ENCODE measurements at places on chromosomes 16 and 17.
A peak's percentile ranks its signal among the peaks of the same experiment; 100 is the strongest.

- no peak for DNase-seq
Measured at GRCh38 chr16:4175849-4176248, 59.6 kb upstream of the ADCY9 start.

- no peak for DNase-seq
Measured at GRCh38 chr17:56186222-56186786, 33.0 kb downstream of the ANKFN1 start.

GRCh38 chr17:64205804-64206203 lies 57.3 kb downstream of the TEX2 start:
- DNase-seq = no peak

GRCh38 chr17:5122586-5123342 lies 6.9 kb downstream of the USP6 start:
- DNase-seq = peak; percentile 69

- no peak for DNase-seq
Measured at GRCh38 chr16:66434619-66435430, 7.7 kb downstream of the BEAN1 start.

GRCh38 chr17:67411397-67411796 lies 34.3 kb downstream of the PITPNC1 start:
- DNase-seq = no peak

- DNase-seq = no peak
Measured at GRCh38 chr16:81443688-81444447, 740 bp upstream of the CMIP start.

GRCh38 chr16:56835320-56835719 lies 29.7 kb upstream of the SLC12A3 start:
- DNase-seq = no peak

GRCh38 chr17:79923974-79924638 lies 84.9 kb upstream of the CBX4 start:
- DNase-seq = peak; percentile 82

DNA sequence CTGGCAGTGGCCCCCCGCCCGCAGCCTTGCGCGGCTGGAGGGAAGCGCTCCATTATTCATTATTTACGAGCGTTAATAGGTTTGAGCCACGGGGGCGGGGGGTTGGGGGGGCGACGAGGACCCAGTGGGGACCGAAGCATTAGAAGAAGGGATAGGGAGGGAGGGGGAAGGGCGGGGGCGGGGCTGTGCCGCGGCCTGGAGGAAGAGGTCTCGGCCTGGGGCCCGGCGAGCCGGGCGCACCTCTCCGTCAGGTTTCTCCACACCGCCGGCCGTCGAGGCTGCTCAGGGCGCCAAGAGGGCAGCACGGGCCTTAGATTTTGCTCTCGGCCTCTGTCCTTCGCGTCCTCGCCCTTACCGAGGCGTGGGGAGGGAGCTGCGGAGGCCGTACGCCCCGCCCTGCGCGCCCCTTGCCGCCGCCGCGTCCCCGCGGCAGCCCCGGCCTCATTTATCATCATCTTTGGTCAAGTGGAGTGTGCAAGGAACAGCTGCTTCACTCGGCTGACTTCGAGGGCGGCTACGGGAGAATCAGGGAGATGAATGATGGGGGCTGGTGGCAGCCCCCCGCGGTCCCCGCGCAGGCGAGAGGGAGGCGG lies 54.2 kb downstream of the SREBF1 start:
- no peak for DNase-seq

- DNase-seq = no peak
Measured at GRCh38 chr16:85105475-85105874, 6.8 kb downstream of the CIBAR2 start.

- no peak for DNase-seq
Measured at GRCh38 chr16:11524098-11524760, 62.5 kb downstream of the LITAF start.

GRCh38 chr16:466651-467050 lies 41.2 kb downstream of the RAB11FIP3 start:
- DNase-seq = no peak

DNA sequence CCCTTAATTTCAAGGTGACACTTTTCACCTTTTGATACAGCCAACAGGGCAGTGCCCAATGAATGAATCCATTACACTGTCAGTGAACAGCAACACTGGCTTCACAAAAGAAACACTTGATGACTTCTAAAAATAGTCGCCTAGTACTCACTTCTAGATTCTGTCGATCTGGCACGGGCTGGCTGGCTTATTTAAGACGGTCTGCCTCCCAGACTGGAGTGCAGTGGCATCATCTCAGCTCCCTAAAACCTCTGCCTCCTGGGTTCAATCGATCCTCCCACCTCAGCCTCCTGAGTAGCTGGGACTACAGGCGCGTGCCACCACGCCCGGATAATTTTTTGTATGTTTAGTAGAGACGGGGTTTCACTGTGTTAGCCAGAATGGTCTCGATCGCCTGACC lies 1.9 kb downstream of the NDUFAB1 start:
- no peak for DNase-seq

GRCh38 chr16:19809121-19809635 lies 75.5 kb downstream of the GPRC5B start:
- DNase-seq = no peak

Data from iPS-NIHi11 (cell line).